Epithelial cell of proximal tubule (primary cell): ENCODE measurements at places on chromosomes 7 and 10. TPM values are rescaled to one million over a fixed set of nuclear protein-coding genes. Genes with fewer than 3 reads are reported as not detected.

DNA sequence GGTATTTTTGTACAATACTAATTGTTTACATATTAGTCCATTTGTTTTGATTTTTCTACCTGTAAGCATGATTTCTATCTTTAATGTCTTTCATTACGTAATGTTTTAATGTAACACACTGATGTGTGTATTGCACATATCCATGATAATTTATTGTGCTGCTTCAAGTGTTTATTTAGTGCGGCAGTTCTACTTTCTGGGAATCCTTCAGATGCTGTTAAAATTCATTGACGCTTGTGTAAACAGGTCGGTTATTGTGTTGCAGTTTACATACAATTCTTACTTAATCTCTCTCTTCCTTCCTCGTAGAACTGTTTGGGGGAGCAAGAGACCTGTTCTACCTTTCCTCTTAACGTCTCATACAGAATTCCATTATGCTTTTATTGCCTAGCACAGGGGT, 6.9 kb downstream of the TMEM60 start:
- DNase-seq, result no peak

Gene NPY4R
- total RNA-seq, result not detected in 2 replicates

Gene SLC35G1
- total RNA-seq, result 4.7 and 6.0 TPM in 2 replicates

Gene CHN2
- total RNA-seq, result 0.35 and 5.1 TPM in 2 replicates

DNA sequence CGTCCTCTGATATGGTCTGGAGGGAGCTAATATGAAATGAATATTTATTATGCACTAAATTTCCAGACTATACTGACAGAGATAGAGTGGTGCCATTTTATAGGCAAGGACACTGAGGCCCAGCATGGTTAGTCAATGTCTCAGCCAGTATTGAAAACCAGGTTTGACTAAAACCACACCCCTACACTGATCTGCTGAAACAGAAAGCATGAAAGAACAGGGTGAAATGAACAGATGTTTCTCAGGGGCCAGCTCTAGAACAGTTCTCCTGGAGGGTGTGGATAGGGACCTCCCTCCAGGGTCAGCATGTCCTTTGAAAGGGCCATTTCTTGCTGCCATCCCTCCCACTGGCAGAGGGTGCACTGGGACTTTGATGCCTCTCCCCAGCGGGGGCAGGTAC, 700.5 kb downstream of the GRID1 start:
- DNase-seq, result no peak

Gene GIMAP4
- total RNA-seq, result not detected in 2 replicates

Gene MOGAT3
- not detected in 2 replicates for total RNA-seq
